Effector memory CD4-positive, alpha-beta T cell (primary cell): ENCODE measurements at places on chromosomes 7 and 10.

DNA sequence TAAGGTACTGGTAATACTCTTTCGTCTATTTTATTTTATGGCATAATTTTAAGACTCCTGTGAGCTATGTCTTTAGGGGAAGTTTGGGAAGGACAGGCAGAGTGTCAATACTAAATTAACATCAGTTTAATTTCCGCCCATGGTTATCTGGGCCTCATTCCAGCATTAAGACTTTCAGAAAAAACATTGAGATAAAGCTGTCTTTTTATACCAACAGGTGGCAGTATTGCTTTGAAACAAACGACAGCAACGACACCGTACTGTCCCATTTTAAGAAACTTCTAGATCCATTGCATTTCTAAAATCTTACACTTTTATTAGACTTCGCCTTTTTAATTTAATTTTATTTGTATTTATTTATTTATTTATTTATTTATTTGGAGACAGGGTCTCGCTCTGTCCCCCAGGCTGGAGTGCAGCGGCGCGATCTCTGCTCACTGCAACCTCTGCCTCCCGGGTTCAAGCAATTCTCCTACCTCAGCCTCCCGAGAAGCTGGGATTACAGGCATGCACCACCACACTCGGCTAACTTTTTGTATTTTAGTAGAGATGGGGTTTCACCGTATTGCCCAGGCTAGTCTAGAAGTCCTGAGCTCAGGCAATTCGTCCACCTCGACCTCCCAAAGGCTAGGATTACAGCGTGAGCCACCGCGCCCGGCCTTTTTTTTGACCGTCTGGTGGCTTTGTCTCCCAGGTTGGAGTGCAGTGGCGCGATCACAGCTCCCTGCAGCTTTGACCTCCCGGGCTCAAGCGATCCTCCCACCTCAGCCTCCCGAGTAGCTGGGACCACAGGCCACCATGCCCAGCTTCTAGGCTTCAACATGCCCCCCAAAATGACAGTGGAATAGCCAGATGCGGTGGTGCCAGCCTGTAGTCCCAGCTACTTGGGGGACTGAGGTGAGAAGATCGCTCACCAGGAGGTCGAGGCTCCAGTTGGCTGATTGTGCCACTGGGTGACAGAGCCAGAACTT, 78.7 kb upstream of the C1GALT1 start:
- peak; percentile 3 for DNase-seq

- no peak for DNase-seq
Measured at GRCh38 chr10:118596426-118597124, 1.1 kb upstream of the PRLHR start.

- DNase-seq: no peak
Measured at GRCh38 chr7:134420424-134421125, 38.3 kb downstream of the AKR1B1 start.

- no peak for DNase-seq
Measured at GRCh38 chr10:84340187-84340586, 11.8 kb downstream of the CCSER2 start.

DNA sequence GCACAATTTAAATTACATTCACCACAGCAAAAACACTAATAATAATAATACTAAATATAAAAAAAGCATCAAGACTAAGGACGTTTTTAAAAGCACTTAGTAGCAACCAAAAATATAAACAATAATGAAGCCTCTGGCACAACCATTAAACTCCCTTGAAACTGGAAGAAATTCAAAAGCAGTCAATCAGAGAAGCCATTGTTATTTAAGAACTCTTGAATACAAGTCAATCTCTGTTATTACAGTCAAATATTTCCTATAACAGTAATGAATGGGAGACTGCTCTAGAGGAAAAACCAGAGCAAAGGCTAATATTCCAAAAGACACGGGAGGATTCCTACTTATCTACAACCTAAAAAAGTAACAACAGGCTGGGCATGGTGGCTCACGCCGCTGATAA, 164.2 kb downstream of the KMT2E start:
- no peak for DNase-seq

GRCh38 chr7:132455378-132455777, 120.9 kb downstream of the PLXNA4 start:
- DNase-seq: no peak

DNA sequence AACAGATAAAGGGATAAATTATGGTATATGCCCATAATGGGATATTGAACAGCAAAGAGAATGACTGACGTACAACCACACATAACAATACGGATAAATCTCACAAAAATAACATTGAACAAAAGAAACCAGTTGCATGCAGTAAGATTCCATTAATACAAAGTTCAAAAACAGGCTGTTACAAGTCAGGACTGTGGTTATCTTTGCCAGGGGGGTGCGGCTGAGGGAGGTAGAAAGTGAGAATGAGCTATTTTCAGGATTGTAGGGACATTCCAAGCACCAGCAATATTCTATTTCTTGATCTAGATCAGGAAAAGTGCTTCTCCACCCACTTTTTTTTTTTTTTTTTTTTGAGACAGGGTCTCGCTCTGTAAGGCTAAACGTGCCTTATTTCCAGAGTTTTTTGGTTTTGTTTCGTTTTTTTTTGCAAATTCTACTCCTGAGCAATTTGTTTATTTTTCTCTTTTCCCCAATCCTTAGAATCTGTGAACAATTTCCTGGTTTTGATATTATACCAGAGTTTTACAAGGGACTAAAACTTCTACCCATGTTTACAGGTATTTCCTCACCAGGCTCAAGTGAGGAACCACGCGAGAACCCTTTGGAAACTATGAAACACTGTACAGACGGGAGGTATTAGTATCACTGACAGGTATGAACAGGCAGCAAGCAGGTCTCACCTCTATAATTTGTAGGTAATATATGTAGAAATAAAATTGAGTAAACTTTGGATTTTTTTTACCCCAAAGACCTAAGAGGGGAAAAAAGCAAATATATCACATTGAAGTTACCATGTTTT, 9.9 kb downstream of the SMURF1 start:
- no peak for DNase-seq

GRCh38 chr10:77104459-77104980, 533.1 kb downstream of the KCNMA1 start:
- DNase-seq: no peak

DNA sequence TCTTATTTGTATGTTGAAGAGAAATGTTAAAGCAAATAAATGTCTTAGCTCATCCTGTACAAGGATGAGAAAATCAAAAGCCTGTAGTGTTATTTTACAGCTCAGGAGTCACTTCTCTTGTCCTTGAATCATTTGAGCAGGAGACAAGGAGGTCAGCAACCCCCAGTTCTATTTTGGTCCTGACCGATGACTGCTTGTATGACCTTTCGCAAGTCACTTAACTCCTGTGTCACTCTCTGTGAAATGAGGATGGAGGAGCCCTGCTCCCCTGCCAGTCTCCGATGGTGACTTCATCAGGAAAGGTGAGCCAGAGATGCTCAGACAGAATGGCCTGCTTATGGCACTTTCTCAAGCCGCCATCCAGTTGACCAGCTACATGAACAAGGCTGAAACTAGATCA, 101.0 kb downstream of the CELF2 start:
- DNase-seq: no peak

DNA sequence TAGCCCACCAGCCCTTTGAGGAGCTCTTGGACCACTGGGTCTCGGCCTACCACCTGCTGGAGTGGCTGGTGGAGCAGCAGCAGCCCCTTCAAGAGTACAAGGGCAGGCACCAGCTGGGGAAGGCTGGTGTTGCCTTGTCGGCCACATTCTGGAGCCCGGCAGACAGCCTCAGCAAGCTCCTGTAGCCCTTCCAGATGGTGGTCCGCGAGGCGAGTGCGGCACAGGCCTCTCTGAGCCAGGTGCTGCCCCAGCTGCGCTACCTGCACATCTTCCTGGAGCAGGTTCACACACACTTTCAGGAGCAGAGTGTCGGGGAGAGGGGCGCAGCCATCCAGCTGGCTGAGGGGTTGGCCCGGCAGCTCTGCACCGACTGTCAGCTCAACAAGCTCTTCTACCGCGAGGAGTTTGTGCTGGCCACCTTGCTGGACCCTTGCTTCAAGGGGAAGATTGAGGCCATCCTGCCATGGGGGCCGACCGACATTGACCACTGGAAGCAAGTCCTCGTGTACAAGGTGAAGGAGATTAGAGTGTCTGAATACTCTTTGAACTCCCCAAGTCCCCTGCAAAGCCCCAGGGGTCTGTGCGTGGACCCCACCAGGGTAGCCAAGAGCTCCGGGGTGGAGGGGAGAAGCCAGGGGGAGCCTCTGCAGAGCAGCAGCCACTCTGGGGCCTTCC, 7.0 kb upstream of the ACTR3C start:
- no peak for DNase-seq

DNA sequence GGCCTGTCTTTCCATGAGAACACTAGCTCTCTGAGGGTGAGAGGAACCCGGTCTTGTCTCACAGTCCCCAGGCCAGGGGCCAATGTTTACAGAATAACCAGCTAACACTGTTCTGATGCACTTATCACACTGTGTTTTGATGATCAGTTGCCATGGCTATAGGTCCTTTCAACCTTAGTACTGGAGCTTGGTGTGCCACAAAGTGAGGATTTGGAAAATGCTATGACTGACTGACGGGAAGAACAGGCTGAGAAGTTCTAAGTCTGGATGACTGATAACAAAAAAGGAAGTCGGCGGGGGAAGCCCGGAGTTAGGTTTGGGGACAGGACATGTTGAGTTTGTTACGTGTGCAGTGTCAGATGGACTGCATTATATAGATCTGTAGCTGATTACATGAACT, 141.8 kb downstream of the CTTNBP2 start:
- no peak for DNase-seq

- DNase-seq: no peak
Measured at GRCh38 chr7:155090684-155091083, 20.6 kb downstream of the HTR5A start.
